ENCODE measurements at places on chromosomes 3 and 15. TPM values are rescaled to one million over a fixed set of nuclear protein-coding genes. Genes with fewer than 3 reads are reported as not detected.

DNA sequence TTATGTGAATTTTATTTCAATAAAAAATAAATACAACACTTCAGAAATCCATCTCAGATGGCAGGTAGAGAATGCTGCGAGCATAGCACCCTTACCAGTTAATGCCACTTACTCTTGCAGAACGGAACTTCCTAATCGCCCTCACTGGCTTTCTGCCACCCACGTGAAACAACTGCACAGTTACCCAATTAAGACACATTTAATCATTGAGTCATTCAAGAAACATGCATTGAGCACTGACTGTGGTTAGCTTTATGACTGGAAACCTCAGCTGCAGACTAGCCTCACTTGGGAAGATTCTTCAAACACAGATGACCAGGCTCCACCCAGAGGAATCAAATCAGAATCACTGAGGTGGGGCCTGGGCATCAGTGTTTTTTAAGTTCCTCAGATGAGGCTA is 5.6 kb upstream of the MFGE8 start:
- DNase-seq = no peak

- DNase-seq = no peak
Measured at GRCh38 chr3:59386165-59386564, 336.3 kb upstream of the CFAP20DC start.

Gene ITIH1
- 0.18 TPM for total RNA-seq

Gene REC114
- not detected for total RNA-seq

DNA sequence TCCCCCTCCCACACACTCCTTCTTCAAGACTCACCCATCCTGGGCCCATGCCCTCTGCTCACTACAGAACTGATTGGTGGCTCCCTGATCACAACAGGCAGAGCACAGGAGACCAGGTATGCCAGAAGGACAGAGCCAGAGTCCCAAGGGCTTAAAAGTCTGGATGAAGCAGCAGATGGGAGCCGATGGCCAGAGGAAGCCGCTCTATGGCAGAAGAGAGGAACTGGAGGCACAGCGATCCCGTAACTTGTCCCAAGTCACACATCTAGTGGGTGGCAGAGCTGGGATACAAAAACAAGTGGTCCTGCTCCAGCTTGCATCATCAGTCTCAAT is 20.7 kb downstream of the ITGA11 start:
- no peak for DNase-seq

Gene GOLGA8G
- 0.09 TPM for total RNA-seq

GRCh38 chr15:68674975-68675374 is 96.2 kb downstream of the CORO2B start:
- DNase-seq = peak; percentile 69

GRCh38 chr3:178618197-178618596 is 82.0 kb downstream of the KCNMB2 start:
- DNase-seq = no peak

Gene RNF111
- total RNA-seq = 39.8 TPM

DNA sequence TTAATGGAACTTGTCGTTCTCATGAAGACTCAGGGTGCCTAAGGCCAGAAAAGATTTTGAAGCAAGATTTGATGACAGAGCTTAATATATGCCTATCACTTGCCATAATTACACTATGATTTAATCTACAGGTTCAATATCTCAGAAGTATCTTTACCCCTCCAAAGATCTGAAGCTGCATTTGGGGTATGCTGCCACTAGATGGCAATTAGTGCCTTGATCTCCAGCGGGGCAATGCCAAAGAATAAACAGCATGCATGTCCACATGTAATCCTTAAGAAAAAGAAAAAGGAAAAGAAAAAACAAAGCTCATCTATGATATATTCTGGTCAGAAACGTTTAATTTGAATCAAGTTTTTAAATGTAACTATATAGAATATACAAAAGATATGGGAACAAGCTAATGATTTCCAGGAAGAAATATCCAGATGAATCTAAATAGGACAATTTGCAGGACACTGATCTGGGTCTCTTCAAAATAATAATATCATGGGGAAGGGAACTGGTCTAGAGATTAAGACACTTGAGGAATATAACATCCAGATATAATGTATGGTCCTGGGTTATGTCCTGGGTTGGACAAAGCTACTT is 55.0 kb upstream of the SOX14 start:
- DNase-seq = no peak

Gene NOX5
- 0.09 TPM for total RNA-seq

Gene SKOR1
- total RNA-seq = 14.9 TPM

Gene CTXN2
- total RNA-seq = 1.00 TPM

GRCh38 chr3:22361521-22361920 is 610.5 kb upstream of the ZNF385D start:
- no peak for DNase-seq

DNA sequence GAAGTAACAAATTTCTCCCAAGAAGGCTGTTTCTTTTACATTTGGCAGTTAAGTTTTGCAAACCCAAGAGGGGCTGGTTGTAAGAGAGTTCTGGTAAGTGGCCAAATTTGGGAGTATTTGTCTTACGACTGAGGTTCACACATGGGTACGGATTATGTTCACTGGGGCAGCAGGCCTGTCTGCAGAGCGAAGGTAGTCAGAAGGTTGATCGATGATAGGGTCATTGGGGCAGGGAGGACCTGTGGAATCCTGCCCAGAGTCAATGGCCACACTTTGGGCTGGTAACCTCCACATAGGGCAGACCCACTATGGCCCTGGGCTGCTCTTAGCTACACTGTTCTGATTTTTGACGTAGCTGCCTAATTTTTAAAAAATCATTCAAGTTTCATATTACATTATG is 368.6 kb downstream of the EPHB1 start:
- no peak for DNase-seq

DNA sequence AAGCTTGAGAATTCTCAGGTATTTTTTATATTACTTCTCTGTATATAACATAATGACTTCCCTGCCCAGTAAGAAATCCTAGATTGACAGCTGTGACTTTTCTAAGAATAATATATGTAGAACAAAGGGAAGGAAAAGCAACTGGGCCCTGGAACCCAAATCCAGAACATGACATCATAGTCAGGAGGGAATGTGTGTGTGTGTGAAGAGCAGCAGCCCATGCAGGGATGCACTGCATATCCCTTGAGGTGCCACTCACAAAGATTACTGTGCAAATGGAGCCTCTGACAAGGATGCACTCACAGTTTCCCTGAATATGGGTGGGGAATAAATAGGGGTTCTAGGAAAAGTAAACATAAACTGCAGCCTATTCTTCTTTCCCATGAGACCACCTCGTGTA is 279.5 kb downstream of the NEK10 start:
- DNase-seq = no peak

- DNase-seq = no peak
Measured at GRCh38 chr3:135237371-135238143, 442.5 kb downstream of the EPHB1 start.

Gene PYDC2
- total RNA-seq = not detected

Gene TMEM207
- not detected for total RNA-seq

GRCh38 chr15:68217341-68217740 is 12.2 kb downstream of the CLN6 start:
- DNase-seq = no peak

DNA sequence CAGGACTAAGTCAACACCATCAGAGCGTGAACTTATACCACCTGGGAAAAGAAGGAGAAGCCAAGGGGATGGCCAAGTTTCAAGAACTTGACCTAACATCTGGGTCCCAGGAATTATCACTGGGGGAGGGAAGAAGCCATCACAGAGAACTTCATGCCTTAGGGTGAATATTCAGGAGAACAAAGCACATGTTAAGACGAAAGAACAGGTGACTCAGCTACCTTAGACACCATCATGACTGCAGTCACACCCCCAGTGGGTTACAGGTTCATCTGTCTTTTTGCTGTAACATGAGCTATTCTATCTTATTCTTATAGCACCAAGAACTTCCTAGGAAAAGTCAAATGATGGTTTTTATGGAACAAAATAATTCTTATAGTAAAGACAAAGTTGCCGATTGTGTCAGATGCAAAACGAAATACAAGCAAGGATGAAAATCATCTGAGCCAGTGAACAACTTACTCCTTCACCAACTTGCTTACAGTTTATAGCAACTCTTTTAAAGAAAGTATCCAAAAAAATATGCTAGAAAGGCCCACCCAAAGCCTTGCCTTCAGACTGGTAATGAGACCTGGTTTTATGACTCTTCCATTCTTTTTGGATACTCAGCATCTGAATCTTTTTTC is 72.0 kb downstream of the TPRA1 start:
- no peak for DNase-seq

Gene SMCO1
- not detected for total RNA-seq

DNA sequence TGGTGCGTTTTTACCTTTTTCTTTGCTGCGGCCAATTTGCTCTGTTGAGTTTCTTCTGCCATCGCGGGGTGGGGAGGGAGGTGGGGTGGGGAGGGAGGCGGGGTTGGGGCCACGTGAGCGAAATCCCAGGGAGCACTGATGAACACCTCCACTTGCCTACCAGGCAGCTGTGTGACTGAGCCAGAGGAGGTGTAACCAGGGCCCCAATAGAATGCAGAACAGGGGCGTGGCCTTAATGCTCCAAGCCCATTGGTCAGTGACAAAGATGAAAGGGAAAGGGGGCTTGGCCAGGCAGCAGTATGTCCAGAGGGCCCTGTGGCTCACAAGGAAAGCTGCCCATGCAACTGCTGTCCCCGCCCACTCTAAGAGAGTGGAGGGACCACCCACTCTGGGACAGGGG is 21.4 kb upstream of the OR4F6 start:
- DNase-seq = no peak

Gene ITPKA
- 2.5 TPM for total RNA-seq

DNA sequence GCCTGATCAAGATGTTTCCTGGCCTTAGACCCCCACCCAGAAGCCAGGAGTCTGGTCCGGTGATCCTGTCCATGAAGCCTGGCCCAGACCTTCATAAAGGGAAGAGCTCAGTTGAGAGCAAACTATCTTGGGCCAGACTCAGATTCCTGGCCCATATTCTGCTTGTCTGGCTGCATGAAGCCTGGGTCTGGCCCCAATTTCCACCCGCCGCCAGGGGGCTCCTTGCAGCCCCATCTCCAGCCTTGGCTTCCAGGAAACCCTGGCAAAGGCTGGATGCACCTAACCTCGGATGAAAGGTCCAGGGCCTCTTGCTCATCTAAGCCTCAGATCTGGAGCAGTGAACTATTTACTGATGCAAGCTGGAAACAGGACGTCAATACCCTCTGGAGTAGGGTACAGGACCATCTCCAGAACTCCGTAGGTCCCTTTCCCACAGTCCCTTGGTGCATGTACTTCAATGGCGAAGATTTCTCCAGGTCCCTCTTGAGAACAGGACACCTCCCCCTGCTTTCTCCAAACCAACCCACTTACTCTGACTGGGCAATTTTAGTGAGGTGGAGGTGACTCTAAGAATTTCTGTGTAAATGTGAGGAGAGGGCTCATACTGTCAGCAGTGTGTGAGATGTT is 5.6 kb downstream of the FOXL2 start:
- no peak for DNase-seq

Gene SCN11A
- total RNA-seq = 0.64 TPM

- DNase-seq = no peak
Measured at GRCh38 chr3:147393943-147394883, 12.1 kb downstream of the ZIC4 start.

Gene MPI
- total RNA-seq = 36.1 TPM

Gene CDHR4
- not detected for total RNA-seq

DNA sequence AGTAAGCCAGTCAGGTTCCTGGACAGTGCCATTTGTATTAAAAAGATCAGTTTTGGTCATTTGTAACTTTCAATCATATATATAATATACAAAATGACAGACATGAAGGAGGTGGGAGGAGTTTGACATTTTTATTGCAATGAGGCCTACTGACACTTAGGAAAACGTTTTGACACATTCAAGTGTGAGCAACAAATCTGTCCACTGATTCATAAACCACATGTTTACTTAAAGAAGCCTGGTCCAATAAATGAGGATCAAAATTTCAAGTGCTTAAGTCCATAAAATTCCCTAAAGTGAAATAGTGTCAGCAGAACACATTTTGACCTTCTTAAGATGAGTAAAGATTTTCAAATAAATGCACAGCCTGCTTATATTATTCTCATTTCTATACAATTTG is 137.3 kb downstream of the MECOM start:
- no peak for DNase-seq

DNA sequence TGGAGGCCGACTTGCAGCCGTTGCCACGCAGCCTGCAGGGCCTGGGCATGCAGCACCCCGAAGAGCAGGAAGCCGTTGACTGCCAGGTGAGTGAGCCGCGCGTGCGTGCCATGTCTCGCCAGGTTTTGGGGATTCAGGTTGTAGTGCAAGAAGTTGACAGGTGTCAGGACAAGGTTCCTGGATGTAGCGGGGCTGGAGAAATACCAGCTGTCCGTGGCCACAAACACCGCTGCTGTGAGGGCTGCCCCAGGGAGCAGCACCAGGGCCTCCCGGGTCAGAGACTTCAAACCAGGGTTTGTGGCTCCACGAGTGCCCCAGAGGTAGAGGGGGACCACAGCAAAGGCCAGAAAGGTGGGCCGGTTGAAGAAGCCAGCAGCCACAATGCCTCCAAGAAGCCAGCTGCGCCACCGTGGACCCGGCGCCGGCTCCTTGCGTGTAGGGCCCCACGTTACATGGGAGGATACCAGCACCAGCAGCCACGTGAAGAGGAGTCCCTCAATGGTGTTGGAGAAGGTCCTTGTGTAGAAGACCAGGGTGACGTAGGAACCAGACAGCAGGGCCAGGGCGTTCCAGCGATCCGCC is 5.6 kb upstream of the NCBP2 start:
- no peak for DNase-seq

Gene SCAANT1
- total RNA-seq = not detected

Gene PLSCR2
- not detected for total RNA-seq

DNA sequence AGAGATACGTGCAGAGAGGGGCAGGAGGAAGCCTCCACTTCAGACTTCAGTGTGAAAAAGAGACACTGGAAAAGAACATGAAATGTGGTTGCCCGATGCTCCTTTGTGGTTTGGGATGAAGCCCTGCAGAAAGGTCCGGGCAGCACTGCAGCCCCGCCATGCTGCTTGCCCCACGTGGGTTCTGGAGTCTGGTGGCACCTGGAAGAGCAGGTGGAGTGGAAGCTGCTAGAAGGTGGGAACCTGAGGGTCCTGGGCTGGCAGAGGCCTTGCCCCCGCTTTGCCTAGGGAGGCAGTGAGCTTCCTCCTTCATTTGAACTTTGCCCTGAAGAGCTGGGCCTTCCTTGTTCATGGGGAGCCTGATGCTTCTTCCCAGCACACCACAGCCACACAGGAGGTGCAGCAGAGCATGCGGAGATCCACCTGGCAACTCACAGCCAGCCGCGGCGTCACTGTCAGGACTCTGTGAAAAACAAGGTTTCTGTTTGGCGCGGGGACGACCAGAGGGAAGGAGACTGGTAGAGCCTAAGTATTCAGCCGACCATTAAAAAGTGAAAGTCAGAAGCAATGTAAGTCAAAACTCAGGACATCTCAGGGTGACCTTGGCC is 59.0 kb downstream of the APBA2 start:
- DNase-seq = no peak

Gene SNX22
- 8.3 TPM for total RNA-seq

Gene CCDC39
- total RNA-seq = 0.54 TPM

Gene P2RY13
- total RNA-seq = 1.7 TPM

Data from cerebellum (tissue), 4 donors.